Transverse colon (tissue), 4 donors: ENCODE measurements at places on chromosomes 6 and 20. TPM values are rescaled to one million over a fixed set of nuclear protein-coding genes. Genes with fewer than 3 reads are reported as not detected.

Gene HTR1B
- not detected for total RNA-seq

- no peak for DNase-seq
- H3K27me3 ChIP-seq = no peaks in the 10 kb centered on the region
- no peak overlapping the region for H3K27ac ChIP-seq
- no peaks in the 10 kb centered on the region for H3K36me3 ChIP-seq
Observed at GRCh38 chr6:162377735-162378134, 349.8 kb downstream of the PRKN start.

DNA sequence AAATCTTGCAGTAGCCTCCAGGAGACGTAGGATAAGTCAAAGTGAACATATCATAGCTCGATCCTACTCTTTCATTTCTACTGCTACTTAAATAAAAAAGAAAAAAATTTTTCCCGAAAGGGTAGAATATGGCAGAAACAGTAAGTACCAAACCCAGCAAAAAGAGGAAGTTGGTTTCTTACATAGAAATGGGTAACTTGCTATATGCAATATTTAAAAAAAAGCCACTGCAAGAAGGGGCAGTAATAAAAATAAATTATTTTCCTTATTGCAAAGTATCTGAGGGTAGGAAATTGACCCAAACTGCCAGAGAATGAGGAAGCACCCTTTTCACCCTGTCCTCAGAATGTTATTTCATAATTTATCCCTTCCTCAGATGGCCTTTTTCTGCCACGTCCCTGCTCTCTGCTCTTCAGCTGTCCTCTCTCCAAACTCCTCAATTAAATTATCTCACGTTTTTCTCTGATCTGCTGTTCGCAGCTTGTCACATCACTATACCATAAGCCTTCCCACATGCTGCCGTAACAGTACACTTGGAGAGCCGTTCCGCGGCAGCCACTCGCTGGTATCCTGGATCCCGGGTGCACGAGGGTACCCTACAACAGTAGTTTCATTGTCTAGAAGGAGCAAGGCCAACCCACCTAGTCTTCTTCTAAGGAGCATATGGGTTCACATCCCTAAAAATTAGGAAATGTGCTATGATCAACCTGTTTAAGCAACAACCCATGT is 149.6 kb downstream of the BACH2 start:
- no peaks in the 10 kb centered on the region for H3K27me3 ChIP-seq
- no peaks in the 10 kb centered on the region for H3K36me3 ChIP-seq
- no peak overlapping the region for H3K4me3 ChIP-seq
- H3K27ac ChIP-seq = no peak overlapping the region

Gene DUSP15
- total RNA-seq = not detected

- H3K4me1 ChIP-seq = no peaks in the 10 kb centered on the region
- no peak overlapping the region for H3K27ac ChIP-seq
- H3K27me3 ChIP-seq = no peaks in the 10 kb centered on the region
- H3K4me3 ChIP-seq = no peak overlapping the region
- DNase-seq = no peak
Observed at GRCh38 chr6:150255840-150256239, 113.0 kb upstream of the IYD start.

- no peaks in the 10 kb centered on the region for H3K27me3 ChIP-seq
- no peaks in the 10 kb centered on the region for H3K36me3 ChIP-seq
- H3K4me3 ChIP-seq = no peak overlapping the region
- no peak for DNase-seq
Observed at GRCh38 chr20:60107621-60108390, 149.6 kb downstream of the CDH26 start.

Gene ACTL10
- 3.0 TPM for total RNA-seq

DNA sequence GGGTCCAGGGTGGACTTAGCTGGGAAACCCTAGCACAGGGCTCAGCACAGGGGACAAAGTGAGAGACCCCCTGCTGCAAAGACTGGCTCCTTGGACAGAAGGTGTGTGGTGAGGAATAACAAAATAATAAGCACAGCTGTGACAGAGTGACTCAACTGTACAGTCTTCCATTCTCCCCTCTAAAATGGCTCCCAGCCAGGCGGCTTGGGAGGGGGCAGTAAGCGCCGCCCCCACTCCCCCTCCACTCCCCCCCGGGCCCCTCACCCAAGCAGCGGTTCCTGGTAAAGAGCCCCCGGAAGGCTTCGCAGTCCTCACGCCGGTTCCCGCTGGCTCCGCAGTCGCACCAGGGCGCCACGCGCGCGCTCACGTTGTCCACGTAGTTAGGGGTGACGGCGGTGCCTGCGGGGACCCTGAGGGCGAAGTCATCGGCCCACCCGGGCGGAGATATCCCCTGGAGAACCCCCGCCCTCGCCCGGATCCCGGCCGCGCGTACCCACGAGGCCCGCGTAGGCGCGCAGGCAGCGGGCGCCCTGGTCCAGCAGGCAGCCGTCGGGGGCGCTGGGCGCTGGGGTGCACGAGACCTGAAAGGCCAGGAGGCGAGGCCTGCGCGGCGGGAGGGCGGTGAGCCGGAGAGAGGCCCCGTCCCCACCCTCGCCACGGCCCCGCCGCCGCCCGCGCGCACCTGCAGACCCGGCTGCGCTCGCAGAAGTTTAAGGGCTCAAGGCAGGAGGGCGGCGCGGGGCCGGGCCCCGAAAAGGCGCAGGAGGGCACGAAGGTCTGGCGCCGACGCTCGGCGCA is 2.7 kb downstream of the GFRA4 start:
- H3K36me3 ChIP-seq = no peaks in the 10 kb centered on the region
- peaks cover 5% of the 10 kb centered on the region for H3K4me1 ChIP-seq
- H3K27ac ChIP-seq = no peak overlapping the region

Gene THBD
- total RNA-seq = 7.8 TPM

GRCh38 chr6:159282421-159282820 is 113.2 kb downstream of the FNDC1 start:
- H3K27me3 ChIP-seq = no peaks in the 10 kb centered on the region
- no peaks in the 10 kb centered on the region for H3K4me1 ChIP-seq
- no peak overlapping the region for H3K27ac ChIP-seq
- H3K36me3 ChIP-seq = no peaks in the 10 kb centered on the region

- no peaks in the 10 kb centered on the region for H3K36me3 ChIP-seq
- H3K27ac ChIP-seq = no peak overlapping the region
- no peaks in the 10 kb centered on the region for H3K4me1 ChIP-seq
- H3K27me3 ChIP-seq = no peaks in the 10 kb centered on the region
Observed at GRCh38 chr6:169386411-169387057, 132.9 kb upstream of the THBS2 start.

Gene TCF21
- 13.0 TPM for total RNA-seq

DNA sequence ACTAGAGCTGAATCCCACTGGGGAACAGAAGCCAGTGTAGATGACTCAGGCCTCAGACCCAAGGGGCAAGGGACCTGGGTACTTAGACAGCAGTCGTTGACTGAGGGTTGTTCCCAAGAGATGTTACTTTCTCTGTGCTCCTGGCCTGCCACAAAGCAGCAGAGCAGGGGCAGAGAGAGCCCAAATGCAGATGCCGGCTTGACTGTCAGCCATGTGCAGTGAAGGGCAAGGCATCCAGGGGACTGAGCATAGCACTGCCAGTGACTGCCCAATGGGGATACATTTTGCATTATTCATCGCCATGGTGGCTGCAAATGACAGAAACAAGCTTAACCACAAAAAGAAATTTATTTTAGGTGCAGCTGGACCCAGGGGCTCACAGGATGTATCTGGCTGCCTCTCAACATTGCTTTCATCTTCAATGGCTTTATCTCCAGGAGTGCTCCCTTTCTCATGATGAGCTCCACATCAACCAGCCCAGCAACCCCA is 7.6 kb upstream of the TP53RK start:
- H3K4me3 ChIP-seq = no peak overlapping the region
- DNase-seq = no peak

Gene TSPO2
- total RNA-seq = not detected

- no peak overlapping the region for H3K27ac ChIP-seq
- H3K4me3 ChIP-seq = no peak overlapping the region
- DNase-seq = no peak
Observed at GRCh38 chr6:170278743-170279094, 12.2 kb downstream of the DLL1 start.

Gene SYNDIG1
- 0.27 TPM for total RNA-seq

DNA sequence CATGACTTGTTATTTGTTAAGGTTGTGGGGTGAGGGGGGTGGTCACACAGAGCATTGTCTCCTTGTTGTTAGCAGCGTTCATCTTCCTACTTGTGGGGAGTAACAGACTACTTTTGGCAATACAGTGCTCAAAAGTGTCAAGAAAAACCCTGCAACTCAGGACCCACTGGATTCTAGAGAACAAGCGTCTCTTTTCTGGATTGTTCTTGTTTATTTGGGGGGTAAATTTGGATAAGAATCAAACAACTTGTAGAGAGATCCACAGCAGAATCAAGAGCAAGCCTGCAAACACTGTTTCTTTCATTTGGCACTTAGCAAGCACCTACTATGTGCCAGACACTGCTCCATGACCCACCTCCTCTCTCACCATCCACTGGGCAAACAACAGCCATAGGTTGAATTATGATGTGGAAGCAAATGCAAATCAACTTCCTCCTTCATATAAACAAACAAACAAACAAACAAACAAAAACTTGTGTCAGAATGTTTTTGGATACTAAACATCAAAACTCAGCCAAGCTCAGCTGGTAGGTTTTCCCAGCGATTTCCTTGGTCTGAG is 4.0 kb upstream of the NR2E1 start:
- H3K27ac ChIP-seq = no peak overlapping the region
- no peak overlapping the region for H3K4me3 ChIP-seq
- no peak for DNase-seq
- H3K36me3 ChIP-seq = no peaks in the 10 kb centered on the region
- H3K4me1 ChIP-seq = peaks cover 16% of the 10 kb centered on the region

Gene ADGRG6
- total RNA-seq = 18.3 TPM

DNA sequence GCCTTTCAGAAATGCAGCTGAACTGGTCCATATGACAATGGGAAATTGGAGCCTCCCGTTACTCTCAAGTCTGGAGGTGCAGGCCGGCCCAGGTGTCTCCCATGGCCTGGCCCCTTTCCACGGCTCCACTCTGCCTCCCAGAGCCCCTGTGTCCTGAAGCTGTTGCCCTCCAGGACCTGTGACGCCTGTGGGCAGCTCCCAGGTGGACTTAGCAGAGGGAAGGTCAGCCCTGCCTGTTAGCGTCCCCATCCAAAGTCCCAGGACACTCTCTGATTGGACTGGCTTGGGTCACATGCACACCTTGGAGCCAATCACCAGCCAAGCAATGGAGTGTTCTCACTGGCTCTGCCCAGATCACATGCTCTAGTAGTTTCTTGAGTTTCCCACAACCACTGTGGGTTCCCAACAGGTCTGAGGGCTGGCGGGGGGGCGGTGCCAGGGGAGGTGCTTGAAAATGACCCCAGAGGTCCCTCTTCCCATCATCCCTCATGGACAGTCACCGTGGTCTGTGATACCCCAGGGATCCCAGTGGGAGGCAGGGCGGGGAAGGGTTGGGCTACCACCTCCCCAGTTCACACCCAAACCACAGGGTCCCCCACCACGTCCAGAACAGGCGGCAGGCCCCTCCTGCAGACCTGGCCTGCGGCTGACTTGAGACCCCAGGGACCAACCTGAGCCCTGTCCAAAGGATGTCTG is 135.6 kb downstream of the TAF4 start:
- no peaks in the 10 kb centered on the region for H3K4me1 ChIP-seq
- DNase-seq = no peak
- no peak overlapping the region for H3K4me3 ChIP-seq
- H3K36me3 ChIP-seq = no peaks in the 10 kb centered on the region
- H3K27me3 ChIP-seq = no peaks in the 10 kb centered on the region

- no peak for DNase-seq
- no peak overlapping the region for H3K27ac ChIP-seq
- no peaks in the 10 kb centered on the region for H3K4me1 ChIP-seq
- no peaks in the 10 kb centered on the region for H3K27me3 ChIP-seq
Observed at GRCh38 chr6:125798734-125799508, 8.2 kb downstream of the NCOA7 start.

DNA sequence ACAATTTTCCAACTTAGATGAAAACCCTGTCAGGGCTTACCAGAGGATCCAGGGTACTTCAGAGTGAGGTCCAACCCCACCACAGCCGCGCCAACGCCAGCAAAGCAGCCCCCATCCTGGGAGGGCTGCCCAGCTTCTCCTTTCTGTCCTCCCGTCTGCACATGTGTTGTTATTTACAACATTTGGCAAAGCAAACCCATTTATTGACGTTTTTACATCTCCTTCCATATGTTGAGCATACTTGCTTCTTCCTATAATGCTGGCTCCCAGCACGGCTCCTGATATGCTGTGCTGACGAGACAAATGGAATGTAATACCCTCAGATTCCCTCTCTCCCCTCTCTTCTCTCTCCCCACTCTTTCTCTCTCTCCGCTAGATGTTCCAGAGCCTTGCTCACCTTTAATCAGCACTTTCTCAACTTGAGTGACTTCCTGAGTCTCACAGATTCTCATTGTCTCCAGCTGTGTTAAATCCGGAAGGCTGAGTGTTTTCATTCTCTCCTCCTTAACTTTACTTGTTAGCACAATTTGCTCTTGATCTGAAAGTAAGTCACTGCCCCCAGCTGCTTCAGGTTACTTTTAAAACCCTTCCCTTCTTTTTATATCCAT is 22.7 kb downstream of the RCAN2 start:
- no peaks in the 10 kb centered on the region for H3K4me1 ChIP-seq
- no peaks in the 10 kb centered on the region for H3K27me3 ChIP-seq
- DNase-seq = no peak
- no peaks in the 10 kb centered on the region for H3K36me3 ChIP-seq
- H3K4me3 ChIP-seq = no peak overlapping the region
- no peak overlapping the region for H3K27ac ChIP-seq

Gene TP53TG5
- 0.14 TPM for total RNA-seq

DNA sequence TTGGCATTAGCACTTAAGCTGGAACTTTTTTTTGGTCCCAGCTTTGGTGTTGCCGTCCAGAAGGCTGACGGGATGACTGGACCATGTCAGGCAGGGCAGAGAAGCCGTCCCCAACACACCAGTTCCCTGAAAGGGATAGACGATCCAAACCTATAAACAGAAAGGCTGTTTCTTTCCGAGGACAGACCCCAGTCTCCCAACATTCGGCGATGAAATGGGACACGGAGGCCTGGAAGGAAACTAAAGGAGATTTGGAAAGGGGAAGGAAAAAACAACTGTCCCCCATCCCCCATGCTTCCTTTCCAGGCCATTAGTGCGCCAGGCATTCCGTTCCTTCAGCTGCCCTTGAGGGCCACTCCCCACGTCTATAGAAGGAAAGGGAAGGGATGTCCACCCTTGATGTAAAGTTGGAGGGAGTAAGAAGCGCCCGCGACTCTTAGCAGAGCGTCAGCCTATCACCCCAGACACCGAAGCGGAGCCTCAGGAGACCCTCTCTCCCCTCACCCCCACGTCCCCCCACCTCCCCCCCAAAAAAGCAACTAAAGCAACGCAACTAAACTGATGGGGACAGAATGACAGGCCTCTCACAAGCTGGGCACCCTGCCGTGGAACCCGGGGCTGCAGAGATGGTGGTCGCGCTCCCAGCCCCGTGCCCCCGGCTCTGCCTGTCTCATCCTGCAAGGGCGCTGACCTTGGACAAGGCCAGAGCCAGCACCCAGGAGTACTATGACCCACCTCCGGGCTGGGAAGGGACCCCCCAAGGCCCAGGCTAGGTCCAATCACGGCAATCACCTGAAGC is 638 bp downstream of the BLCAP start:
- H3K4me1 ChIP-seq = peaks cover 22% of the 10 kb centered on the region
- H3K27ac ChIP-seq = peak overlapping the region; percentile 92
- no peaks in the 10 kb centered on the region for H3K27me3 ChIP-seq
- H3K36me3 ChIP-seq = no peaks in the 10 kb centered on the region
- peak; percentile 41 for DNase-seq
